NCI-H446 (cell line): ENCODE measurements at places on chromosomes 11 and 22.
A peak's percentile ranks its signal among the peaks of the same experiment; 100 is the strongest.

GRCh38 chr11:35785287-35786167 lies 123.0 kb downstream of the TRIM44 start:
- no peak for DNase-seq

- no peak for DNase-seq
Observed at GRCh38 chr22:41638124-41638523, 17.0 kb downstream of the XRCC6 start.

GRCh38 chr22:38144025-38144405 lies 33.5 kb upstream of the BAIAP2L2 start:
- DNase-seq, result no peak

DNA sequence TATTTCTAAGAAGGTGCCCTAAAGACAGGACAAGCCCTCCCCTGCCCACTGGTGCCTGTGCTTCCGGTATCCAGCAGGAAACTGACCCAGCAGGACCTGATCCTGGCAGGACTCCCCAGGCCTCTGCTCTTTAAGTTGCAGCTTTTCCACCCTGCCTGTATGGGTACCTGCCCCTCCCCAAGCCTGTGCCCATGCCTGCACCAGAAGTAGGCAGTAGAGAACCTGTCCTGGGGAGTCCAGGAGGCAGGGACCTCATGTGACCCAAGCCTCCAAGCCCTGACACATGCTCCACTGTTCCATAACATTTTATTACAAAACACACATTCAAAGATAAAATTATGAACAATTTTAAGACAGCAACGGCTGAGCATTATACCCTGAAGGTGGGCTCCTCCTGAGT lies 14.2 kb downstream of the CWC15 start:
- DNase-seq, result no peak

DNA sequence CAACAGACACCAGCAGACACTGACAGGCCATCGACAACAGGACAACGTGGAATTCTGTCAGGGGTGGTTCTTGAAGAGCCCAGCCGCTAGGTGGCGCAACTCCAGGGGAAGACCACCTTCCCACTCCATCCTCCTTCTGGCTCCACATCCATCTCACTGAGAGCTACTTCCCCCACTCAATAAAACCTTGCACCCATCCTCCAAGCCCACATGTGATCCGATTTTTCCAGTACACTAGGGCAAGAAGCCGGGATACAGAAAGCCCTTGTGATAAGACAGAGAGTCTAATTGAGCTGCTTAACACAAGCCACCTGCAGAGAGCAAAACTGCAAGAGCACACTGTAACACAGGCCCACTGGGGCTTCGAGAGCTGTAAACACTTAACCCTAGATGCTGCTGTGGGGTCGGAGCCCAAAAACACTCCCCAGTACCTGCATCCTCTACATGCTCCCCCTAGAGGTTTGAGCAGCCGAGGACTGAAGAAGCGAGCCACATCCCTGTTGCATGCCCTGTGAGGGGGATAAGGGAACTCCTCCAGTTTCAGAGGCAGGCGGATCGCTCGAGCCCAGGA lies 11.5 kb upstream of the RAB39A start:
- peak; percentile 59 for DNase-seq

GRCh38 chr11:112605093-112605666 lies 344.5 kb upstream of the PLET1 start:
- DNase-seq, result no peak

DNA sequence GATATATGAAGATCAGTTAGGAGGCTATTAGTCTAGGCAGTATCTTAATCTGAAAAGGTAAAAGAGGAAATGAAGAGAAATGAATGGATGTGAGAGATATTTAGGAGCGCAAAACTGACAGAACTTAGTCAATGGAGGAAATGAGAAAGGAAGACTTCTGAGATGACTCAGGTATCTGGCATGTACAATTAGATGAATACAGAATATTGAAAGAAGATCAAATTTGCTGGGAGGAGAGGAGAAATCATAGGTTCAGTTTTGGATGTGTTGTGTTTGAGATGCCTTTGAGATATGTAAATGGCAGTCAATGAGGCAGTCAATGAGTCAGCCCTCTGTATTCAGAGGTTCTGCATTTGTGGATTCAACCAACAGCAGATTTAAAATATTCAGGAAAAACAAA lies 42.9 kb upstream of the GAB2 start:
- DNase-seq, result no peak

DNA sequence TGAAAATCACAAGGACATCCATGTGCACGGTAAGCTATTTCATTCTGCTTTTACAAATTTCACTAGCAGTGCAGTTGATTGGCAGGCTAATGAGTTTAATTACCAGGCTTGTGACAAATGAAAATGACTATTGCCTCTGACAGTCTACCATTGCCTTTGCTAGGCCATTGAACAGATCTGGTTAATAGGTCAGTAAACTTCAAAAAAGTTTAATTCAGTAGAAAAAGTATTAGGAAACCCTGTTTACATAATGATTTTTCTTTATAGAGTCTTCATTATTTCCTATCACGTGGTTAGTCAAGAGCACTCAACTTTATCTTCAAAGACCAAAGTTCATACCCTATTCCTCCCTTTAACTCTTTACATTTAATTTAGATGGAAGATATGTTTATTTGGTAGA lies 77.0 kb downstream of the PRMT3 start:
- no peak for DNase-seq

GRCh38 chr11:77047007-77047927 lies 13.1 kb downstream of the B3GNT6 start:
- peak; percentile 97 for DNase-seq

DNA sequence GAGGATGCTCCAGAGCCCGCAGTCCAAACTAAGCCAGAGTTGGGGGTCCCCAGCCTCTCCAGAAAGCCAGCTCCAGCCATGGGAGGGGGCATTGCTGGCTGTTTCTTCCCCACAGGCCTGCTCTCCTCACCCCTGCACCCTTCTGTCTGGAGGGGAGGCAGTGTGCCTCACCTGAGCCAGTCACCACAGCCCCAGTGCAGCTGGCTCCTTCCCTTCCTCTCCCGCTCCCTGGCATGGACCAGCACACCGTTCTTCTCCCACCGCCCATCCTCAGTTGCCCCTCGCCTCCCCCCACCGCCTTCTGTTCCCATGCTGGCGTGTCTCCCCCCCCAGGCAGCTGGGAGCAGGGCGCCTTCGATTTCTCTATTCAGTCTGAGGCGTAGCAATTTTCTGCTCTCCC lies 110.5 kb upstream of the THY1 start:
- no peak for DNase-seq

- peak; percentile 29 for DNase-seq
Observed at GRCh38 chr22:17781319-17782031, 7.2 kb upstream of the BID start.

DNA sequence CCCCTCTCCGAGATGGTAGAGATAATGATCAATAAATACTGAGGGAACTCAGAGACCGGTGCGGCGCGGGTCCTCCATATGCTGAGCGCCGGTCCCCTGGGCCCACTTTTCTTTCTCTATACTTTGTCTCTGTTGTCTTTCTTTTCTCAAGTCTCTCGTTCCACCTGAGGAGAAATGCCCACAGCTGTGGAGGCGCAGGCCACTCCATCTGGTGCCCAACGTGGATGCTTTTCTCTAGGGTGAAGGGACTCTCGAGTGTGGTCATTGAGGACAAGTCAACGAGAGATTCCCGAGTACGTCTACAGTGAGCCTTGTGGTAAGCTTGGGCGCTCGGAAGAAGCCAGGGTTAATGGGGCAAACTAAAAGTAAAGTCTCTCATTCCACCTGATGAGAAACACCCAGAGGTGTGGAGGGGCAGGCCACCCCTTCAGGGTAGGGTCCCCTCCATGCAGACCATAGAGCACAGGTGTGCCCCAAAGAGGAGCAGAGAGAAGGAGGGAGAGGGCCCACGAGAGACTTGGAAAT lies 43.2 kb downstream of the IGLL1 start:
- no peak for DNase-seq

- DNase-seq, result no peak
Observed at GRCh38 chr11:2194877-2195755, 23.5 kb upstream of the TH start.

GRCh38 chr11:15563054-15563453 lies 448.3 kb downstream of the INSC start:
- no peak for DNase-seq

GRCh38 chr11:120674542-120674941 lies 163.0 kb downstream of the GRIK4 start:
- no peak for DNase-seq

- peak; percentile 93 for DNase-seq
Observed at GRCh38 chr11:76830639-76831327, 29.9 kb upstream of the ACER3 start.

DNA sequence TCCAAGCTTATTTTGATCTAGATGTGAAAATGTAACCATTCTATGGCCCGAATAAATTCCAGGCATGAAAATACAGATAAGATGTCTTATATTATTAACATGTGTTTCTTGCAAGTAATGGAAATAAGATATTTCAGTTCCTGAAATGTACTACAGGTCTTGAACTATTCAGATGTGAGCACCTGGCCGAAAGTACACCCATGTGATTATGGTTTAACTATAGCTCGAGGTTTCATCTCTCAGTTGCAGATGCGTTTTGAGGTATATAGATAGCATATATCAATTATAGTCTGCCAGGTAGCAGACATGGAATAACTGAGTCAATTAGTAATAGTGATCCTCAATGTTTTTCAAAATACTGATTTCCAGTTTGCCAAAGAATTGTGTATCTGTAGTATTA lies 68.3 kb downstream of the DDIAS start:
- no peak for DNase-seq

DNA sequence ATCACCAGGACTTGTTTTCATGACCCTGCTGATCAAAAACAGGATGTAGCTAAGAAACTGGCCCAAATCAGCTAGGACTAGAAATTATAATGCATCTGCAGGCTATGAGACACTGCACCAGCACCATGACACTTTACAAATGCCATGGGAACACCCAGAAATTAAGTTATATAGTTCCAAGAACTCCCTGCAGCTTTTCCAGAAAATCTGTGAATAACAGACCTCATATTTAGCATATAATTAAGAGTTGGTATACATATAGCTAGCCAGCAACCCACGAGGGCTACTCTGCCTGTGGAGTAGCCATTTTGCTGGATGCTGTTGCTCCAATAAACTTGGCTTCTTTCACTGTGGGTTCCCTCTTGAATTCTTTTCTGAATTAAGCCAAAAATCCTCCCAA lies 101.0 kb downstream of the PGR start:
- no peak for DNase-seq

DNA sequence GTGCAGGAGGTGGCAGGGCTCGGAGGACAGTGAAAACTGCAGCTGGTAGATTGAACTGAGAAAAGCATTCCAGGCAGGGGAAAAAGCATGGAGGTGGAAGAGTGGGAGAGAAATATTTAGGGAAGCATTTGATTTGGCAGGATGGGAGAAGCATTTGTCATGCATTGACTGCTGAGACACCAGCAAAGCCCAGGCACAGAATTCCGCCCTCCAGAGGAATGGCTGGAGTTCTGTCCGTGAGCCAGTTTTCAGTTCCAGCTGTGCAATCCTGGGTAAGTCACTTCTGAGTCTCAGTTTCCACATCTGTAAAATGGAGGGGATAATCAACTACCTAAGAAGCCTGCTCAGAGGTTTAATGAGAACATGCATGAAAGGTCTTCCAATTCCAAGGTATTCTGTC lies 4.3 kb upstream of the TSKU start:
- no peak for DNase-seq
